ENCODE measurements at places on chromosomes 2 and 18.
A peak's percentile ranks its signal among the peaks of the same experiment; 100 is the strongest.

GRCh38 chr2:223943561-223944008 lies 1.6 kb downstream of the WDFY1 start:
- no peak for DNase-seq

GRCh38 chr2:210445116-210445707 lies 31.3 kb downstream of the LANCL1 start:
- DNase-seq: no peak

DNA sequence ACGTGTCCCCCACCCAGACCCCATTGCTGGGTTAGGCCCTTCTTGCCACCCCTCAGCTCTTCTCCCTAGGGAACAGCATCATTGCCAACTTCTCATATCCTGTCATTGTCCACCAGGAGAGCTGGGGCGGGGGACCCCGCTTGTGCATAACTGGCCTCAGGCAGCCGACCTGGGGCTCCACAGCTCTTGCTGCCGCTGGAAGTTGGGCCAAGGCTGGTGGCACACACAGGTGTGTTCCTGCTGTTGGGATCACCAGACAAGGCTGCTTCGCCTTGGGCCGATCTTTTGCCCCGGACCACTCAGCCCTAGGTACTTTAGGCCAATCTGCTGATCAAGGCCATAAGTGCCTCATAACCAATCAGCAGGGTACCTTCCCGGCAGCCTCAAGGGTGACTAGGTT lies 28.6 kb downstream of the TPRKB start:
- no peak for DNase-seq

DNA sequence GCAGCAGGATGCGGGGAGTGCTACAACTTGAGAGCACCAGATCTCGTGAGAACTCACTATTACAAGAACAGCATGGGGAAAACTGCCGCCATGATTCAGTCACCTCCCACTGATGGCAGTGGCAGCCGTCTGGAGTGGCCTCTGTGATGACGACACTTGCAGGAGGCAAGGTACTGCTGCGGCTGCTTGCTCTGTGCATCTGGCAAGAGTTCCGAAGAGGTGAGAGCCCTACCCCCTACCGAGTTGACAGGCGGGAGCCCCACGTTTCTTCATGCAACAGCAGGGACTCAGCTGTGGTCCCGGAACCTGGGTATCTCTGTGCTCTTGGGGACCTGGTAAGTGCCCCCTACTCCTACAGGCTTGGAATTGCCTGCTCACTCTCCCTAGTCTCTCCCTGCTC lies 1672.7 kb upstream of the TMEFF2 start:
- DNase-seq: no peak

DNA sequence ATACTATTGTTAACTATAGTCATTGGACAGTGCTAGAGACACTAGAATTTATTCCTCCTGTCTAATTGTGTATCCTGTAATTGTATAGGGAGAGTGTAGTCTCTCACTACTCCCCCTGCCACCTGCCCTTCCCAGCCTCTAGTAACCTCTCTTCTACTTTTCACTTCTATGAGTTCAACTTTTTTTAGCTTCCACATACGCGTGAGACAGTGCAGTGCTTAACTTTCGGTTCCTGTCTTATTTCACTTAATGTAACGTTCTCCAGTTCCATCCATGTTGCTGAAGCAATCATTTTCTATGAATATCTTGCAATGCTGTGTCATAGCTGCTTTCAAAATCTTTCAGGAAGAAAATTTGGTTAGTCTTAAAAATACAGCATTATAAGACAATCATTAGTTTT lies 22.8 kb upstream of the RUFY4 start:
- DNase-seq: no peak

DNA sequence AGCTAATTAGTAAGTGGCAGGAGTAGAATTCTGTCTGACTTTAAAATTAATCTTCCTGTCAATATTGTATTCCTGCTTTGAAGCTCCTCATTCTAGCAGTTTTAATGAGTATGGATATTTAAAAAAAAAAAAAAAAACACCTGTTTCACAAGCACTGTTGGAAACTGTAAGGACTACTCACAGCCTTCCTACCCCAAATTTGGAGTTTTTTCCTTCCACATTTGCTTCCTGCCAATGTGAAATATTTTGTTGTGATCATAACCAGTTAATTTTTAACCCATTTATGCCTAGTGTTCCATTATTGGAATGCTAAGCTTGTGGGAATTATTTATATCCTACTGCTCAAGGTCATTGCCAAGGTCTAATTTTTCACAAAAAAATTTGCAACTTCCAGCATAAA lies 36.1 kb upstream of the SCYGR2 start:
- no peak for DNase-seq

DNA sequence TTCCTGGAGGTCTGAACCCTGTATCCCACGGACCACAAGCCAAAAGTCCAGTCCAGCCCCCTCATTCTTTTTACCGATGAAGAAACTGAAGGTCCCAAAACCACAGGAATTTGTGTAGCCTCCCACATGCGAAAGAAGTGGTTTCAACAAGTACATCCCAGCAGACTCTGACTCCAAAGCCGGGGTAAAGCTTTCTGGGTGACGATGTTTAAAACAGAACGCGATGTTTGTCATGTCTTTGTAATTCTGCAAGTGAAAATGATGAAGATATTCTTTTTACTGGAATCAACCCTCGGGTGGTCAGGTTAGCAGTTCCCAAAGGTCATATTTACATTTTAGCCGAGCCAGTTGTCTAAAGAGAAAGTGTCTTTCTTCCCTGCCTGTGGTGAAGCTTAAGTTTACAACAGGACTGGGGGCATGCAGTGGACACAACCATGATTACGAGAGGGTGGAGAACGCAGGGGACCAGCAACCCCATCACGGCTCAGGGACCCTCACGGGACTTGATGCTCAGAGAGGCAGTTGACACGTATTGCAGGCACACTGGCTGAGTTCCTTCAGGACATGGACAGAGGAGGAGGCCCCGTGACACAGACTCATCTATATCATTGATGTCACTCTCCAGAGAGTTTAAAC lies 17.8 kb upstream of the TMEM131 start:
- no peak for DNase-seq

DNA sequence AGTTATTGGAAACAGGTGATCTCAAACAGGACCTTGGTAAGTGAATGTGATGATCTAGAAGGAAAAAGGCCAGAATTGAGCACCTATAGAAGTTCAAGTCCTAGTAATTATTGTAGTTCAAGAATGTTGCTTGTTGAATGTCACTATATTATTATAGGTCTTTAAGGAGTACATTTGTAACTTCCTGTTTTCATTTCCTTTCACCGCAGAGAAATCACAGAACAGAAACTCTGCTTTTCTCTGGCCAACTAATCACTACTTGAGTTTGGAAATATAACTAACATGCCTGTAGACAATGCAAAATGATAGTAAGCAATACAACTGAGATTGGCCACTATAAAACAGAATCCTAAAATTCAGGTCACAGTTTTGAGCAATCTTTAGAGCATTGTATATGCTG lies 61.8 kb upstream of the EFEMP1 start:
- DNase-seq: no peak

DNA sequence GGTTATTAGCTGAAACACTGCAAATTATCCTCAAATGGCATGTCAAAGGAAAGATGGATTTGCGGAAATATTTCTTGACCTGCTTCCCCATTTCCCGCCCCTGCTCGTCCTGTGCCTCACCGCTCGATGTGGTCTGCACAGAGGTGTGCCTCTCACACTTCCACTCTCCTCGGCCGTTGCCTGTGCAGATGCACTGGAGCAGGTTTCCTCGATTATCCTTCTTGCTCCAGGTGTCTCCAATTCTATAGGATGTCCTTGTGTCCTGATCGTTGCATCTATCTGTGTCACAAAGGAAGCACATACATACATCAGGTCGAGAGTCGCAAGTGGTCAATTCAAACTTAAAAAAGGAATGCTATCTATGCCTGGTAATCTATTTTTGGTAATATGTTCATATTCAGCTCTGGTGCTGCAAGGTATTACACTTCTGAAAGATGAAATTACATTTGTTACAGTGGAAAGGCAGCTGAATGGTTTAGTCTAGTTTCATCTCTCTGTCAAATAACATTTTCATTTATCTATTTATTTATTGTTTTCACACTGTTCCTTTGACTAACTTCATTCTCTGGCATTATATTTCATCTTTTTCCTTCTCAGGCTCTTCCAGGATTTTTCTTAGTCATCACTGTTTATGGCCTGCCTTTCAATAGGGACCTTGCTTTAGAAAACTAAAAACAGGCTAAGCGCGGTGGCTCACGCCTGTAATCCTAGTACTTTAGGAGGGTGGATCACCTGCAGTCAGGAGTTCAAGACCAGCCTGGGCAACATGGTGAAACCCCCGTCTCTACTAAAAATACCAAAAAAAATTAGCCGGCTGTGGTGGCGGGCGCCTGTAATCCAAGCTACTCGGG lies 7.6 kb downstream of the FN1 start:
- DNase-seq: no peak

GRCh38 chr18:37698508-37699040 lies 133.0 kb upstream of the CELF4 start:
- DNase-seq: no peak

GRCh38 chr2:42268528-42269151 lies 92.4 kb downstream of the COX7A2L start:
- no peak for DNase-seq

GRCh38 chr2:76406134-76406855 lies 695.6 kb upstream of the GCFC2 start:
- no peak for DNase-seq

DNA sequence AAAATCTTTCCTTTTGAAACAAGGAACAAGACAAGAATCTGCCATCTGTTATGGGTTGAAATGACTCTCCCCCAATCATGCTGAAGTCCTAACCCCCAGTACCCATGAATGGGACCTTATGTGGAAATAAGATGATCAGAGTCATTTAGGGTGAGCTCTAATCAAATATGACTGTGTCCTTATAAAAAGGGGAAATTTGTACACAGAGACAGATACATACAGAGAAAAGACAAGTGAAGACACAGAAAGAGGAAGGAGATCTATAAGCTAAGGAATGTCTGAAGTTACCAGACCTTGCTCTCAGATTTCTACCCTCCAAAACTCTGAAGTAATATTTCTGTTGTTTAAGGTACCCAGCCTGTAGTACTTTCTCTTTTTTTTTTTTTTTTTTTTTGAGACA lies 15.7 kb downstream of the TGFBRAP1 start:
- no peak for DNase-seq

GRCh38 chr2:144498277-144498676 lies 21.6 kb downstream of the ZEB2 start:
- no peak for DNase-seq

GRCh38 chr2:48105848-48106247 lies 199.6 kb upstream of the FBXO11 start:
- DNase-seq: no peak

- no peak for DNase-seq
Measured at GRCh38 chr2:241859436-241860183, 916 bp upstream of the PDCD1 start.

DNA sequence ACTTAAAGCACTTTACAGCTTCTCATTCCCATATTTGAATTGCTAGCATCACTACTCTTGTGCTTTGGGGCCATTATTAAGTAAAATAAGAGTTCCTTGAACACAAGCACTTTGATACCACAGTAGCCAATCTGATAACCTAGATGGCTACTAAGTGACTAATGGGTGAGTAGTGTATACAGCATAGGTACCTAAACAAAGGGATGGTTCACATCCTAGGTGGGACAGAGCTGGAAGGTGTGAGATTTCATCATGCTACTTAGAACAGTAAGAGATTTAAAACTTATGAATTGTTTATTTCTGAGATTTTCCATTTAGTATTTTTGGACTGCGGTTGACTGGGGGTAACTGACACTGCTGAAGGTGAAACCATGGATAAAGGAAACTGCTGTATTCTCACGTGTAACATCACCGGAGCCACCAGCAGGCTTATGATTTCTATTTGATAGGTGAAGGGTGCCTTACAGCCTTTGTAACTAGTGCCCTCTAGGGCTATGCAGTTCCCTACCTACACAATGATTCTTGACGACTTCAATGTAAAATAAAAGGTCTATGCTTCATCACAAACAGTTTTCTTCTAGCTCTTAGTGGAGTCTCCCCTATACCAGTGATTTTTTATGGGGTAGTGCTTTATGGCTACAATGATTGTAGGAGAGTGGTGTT lies 22.1 kb upstream of the CRIM1 start:
- peak; percentile 14 for DNase-seq

DNA sequence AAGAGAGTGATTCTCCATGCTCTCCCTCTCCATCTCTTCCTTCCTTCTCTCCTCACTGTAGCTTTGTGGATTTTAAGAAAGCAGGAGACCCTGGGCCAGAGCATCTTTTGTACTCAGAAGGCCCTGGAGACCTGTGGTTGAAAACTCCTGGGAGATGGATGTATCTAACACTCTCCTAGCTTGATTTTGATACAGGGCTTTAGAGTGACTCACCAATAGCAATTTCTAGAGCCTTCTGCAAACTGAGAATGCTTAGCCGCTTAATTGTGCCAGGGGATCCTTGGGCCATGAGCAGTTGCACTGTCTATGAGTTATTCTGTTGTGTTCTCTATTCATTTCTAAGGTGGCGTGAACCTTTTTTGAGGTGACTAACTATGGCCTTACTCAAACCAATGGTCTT lies 17.7 kb downstream of the HOXD1 start:
- DNase-seq: no peak

DNA sequence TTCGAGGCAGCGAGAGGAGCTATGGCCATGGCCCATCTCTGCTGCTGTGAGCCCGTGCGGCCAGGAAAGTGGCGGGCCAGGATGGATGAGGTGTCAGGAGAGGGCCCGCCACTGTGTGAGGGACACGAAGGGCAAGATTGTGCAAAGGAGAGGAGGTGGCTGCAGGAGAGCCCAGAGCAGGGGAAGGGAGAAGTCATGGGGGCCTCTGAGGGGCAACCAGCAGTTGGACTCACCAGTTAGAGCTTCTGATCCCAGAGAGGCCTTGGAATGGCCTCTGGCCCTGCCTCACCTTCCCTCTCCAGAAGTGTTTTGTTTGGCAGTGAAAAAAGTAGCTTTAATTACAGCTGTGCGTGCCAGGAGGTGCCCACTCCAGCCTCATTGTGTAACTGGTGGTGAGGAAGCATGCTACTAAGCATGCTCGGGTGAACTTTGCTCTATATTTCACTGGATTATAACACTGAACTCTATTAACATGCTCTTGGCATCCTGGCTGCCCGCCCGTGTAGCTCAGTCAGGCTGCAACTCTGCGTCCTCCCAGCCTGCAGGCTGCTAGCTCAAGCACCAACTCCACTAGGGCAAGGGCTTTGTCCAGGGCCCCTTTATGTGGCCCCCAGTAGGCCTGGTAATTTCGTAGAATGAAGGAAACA lies 34.2 kb downstream of the IMPA2 start:
- no peak for DNase-seq

GRCh38 chr2:197675711-197676188 lies 363 bp upstream of the RFTN2 start:
- DNase-seq: no peak

DNA sequence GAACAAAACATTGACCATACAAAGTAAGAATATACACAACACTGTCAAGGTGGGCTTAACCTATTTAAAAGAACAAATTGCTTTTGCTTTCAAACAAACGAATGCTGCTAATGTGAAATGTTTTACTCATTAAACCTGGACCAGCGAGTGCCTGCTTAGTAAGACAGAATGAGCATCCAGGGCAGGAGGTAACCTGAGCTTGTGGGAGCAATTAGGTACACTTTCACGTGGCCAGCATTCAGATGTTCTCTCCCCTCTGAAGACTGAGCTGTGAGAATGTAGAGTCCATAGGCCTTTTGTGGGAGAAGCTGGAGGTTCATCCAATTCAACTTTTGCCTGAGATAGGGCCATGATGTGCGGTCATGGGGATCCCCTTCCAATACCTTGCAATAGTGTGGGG lies 266.5 kb downstream of the TSN start:
- DNase-seq: no peak
